Iris pigment epithelial cell (primary cell): ENCODE measurements at places on chromosomes 3 and 15.

- no peak for DNase-seq
Measured at GRCh38 chr3:54962200-54962599, 34.3 kb upstream of the LRTM1 start.

DNA sequence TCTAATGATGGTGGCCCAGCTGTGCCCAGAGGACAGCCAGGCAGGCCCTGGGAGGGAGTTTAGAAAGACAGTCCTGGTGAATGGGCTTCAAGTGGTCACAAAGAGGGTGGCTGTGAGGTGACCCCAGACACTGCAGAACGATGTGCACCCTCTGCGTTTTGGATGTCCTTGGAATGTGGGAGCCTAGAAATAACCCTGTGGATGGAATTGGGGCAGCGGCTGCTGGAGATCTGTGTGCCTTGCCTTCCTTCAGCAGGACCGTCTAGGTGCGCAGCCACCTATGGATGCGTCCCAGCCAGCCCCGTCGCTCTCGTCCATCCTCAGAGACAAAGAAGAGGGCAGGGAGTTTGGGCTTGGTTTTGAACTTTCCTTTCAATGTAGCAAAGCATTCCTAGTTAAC lies 46.5 kb downstream of the KLHL25 start:
- no peak for DNase-seq

- DNase-seq: peak; percentile 33
Measured at GRCh38 chr3:114756506-114757279, 390.4 kb downstream of the ZBTB20 start.

DNA sequence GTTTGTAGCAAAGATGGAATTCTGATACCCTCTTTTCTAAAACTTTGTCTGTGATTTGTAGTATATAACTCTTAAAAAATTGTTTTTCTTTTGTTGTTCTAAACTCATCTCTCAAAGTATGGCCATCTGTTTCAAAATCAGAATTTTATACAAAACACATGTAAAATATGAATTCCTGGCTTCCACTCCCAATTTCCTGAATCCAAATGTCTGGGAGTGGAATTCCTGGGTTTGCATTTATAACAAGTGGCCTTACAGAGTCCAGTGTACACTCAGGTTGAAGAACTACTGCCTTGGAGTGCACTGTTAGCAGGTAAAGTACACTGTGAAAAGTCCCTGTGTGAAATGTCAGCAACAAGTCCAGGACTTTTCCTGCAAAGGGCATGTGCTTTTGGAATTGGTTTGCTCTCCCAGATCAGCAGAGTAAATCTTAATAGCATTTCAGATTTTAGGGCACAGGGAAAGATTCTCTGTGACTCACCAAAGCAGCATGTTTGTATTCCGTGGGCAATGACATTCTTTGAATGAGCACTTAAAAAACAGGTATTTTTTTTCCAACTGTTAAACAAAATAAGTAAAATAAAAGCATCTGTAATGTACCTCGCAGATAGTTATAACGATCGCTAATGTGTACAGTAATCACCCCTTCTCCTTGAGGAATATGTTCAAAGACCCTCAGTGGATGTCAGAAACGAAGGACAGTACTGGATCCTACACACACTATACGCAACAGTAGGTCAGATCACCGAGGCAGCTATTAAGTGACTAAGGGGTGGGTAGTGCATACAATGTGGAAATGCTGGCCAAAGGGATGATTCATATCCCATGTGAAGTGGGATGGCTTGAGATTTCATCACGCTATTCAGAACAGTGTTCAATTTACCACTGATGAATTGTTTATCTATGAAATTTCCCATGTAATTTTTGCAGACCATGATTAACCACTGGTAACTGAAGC lies 2.0 kb upstream of the CLDN16 start:
- peak; percentile 98 for DNase-seq

DNA sequence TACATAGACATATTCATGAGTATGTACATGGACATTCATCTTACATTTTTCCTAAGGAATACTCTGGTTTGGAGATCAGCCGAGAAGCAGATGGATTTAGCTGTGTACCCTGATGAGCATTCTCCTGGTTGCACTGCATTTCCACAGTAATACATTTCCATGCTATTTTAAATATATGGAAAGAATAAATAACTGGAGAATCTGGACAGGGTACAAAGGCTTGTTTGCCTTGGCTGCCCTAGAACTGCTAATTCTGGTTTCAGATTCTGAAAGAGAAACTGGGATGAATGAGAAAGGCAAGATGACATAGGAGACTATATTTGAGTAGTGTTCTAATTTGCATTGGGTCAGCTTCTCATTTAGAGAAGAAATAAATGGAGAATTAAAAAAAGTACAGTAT lies 190.8 kb upstream of the FAM3D start:
- no peak for DNase-seq

DNA sequence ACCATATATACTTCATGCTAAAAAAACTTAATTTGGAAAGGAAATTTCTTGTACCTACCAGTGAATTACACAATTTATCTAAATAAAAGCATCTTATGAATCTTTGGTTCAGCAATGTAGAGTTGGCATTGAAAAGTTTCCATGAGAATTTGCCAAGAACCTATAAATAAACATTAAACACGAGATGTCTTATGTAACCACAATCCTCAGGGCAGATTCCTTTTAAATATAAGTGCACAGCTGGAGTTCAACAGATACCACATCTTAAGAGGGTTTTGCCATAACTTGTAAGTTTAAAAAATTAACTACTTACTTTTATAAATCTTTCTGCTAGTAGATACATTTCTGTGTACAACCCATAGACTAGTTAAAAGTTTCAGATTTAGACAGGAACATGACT lies 499.3 kb upstream of the ARRDC4 start:
- no peak for DNase-seq

DNA sequence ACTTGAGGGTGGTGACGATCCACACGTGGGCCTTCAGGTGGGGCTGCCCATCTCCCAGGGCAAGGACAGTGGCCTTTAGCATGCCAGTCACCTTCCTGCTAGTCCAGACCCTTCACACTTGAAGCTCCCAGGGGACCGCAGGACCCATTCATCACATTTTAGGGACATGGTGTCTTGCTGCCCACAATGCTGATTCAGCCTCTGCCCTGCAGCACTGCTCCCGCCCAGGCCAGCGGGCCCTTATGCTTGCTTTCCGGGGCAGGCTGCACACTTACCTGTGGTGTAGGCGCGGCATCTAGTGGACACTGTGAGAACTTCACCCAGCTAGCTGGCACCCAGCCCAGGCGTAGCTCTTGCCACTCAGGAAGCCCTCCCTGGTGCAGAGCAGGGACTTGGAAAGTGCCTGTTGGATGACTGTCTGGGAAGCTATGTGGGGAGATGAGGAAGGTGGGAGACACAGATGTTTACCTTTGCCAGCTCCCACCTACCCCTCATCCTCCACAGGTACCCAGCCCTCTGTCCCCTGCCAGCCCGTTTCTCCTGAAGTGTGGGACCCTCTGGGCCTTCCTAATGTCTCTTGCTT lies 26.3 kb upstream of the NR2C2 start:
- DNase-seq: peak; percentile 82

DNA sequence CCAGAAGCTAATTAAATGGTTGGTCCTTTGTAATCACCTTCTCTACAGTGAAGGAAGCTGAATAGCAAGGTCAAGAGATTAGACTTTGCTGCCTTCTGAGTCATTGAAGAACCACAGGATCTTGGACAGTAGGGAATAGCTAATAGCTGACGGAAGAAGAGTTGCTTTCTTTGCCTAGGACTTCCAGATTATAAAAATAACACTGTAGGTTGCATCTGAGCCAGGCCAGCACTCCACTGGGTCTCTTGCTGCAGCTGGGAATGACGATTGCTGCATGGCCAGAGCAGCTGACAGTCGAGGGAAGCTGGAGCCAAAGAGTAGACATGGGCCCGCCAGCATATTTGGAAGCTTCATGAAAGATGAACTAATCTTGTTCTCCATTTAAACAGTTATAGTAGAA lies 81.5 kb upstream of the KCNMB2 start:
- peak; percentile 43 for DNase-seq

GRCh38 chr3:160018959-160019358 lies 30.3 kb downstream of the IL12A start:
- no peak for DNase-seq

- DNase-seq: peak; percentile 38
Measured at GRCh38 chr15:84983294-84983693, 1.6 kb downstream of the PDE8A start.

GRCh38 chr3:115628075-115628412 lies 4.7 kb downstream of the GAP43 start:
- no peak for DNase-seq

DNA sequence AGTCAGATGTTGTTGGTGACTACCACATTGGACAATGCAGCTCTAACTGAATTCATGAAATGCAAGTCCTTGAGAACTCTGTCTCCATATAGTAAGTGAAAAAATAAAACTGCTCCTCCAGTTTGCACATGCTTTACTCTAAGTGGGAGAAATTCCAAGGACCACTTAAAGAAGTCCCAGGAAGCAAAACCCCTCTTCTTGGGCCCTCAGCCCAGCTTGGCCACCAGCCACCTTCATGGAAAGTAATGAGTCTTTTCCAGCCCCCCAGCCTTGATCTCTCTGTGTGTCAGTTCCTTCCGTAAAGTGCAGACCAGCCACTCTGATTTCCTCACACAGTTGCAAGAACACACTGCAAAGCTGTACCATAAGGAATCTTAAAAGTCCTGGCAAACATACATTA lies 34.5 kb downstream of the DAPK2 start:
- DNase-seq: no peak

DNA sequence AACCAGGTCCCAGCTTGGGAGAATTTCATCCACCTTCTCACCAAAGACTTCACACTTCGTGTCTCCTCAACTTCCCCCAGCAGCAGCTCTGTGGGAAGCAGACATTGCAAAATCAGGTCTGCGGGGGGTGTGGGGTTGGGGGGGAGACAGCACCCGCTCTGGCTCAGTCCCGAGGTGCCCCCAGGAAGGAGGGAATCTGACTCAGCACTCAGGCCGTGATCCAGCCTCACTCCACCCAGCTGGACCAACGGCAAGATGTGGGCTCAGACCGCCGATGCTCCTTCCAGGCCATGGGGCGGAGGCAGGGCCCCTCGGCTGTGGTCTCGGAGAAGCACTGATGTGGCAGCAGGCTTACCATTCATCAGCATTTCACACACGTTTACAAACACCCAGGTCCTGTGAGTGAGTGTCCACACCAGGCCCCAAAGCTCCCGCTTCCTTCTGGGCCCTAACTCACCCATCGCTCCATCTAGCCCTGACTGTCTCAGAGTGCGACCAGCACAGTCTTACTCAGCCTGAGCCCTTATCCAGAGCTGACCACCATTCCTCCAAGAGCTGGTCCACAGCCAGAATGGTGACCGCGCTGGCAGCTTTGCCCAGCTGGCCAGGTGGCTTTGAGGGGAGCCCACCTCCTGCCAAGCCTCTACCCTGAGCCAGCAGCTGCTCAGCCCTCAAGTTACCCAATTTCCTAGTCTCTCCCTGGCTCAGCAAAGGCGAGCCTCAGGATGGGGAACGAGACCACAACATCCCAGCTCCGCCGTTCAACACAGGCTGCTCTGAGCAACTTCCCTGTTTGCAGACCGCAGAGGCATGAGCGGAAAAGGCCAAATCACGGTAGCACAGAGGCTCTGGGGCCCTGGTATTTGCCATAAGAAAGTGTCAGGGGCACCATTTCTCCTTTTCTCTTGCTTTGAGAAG lies 3.3 kb downstream of the STAB1 start:
- DNase-seq: peak; percentile 90

DNA sequence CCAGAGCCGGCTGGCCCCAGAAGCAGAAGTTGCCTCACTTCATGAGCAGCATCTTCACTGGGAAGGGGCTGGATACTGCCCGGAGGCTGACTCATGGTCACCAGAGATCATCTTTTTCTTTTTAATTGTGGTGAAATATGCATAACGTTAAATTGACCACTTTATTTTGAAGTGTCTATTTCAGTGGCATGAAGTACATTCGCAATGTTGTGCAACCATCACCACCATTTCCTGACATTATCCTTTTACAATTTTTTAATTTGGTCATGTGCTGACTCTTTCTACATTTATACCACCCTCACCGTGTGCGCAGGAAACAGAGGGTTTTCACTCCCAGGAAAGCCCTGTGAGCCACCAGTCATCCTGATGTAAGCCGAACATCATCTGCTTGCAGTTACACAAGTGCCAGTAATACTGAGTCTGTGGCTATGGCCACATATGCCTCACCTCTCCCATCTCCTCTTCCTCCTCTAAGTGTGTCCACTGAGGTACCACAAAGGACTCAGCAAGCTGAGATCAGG lies 51.6 kb upstream of the ABHD17C start:
- DNase-seq: no peak

DNA sequence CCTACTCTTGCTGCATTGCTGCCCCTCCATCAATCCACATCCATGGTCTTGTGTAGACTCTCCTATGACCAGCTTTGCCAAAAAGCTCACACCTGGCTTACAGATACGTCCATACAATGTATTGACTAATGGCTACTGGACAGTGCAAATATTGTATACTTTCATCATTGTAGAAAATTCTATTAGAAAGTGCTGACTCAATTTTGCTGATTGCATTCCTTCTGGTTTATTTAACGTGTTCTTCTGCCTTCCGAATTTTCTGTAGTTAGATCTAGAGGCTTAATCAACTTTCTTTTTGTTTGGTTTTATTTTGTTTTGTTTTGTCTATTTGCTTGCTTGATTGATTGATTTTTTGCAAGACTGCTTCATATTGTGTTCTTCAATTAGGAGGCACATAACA lies 29.8 kb upstream of the CNOT10 start:
- no peak for DNase-seq

GRCh38 chr15:75153087-75153486 lies 48.6 kb upstream of the C15orf39 start:
- peak; percentile 35 for DNase-seq

- DNase-seq: peak; percentile 40
Measured at GRCh38 chr15:63146684-63147083, 10.6 kb downstream of the RPS27L start.

GRCh38 chr3:138412821-138413551 lies 21.4 kb upstream of the ESYT3 start:
- DNase-seq: peak; percentile 37

DNA sequence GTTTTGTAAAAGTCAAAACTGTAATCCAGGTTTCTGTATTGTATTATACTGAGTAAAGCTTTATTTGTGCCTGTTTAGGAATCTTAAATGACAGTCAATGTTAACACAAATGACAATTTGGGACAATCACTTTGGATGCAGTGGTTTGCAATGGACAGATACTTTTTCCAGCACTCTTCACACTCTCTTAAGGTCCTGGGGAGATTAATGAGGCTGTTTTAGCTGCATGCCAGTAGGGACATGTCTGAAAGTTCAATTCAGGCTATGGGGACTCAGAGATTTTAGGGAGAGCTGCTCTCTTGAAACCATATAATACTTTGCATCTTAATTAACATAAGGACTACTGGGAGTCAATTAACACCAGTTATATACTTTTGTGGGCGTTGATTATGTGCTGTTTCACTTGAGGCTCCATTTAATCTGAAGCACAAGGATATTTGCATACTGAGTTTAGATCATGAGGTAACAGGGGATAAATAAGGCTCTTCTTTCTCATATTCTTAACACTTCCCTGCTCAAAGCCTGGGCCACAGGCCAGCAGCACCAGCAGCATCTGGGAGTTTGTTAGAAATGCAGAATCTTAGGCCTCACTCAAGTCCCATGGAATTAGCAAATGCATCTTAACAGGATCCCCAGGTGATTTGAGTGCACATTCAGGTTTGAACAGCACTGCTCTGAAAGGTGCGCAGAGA lies 972.8 kb downstream of the PLOD2 start:
- DNase-seq: no peak
